ENCODE measurements at places on chromosomes 7 and 10.

DNA sequence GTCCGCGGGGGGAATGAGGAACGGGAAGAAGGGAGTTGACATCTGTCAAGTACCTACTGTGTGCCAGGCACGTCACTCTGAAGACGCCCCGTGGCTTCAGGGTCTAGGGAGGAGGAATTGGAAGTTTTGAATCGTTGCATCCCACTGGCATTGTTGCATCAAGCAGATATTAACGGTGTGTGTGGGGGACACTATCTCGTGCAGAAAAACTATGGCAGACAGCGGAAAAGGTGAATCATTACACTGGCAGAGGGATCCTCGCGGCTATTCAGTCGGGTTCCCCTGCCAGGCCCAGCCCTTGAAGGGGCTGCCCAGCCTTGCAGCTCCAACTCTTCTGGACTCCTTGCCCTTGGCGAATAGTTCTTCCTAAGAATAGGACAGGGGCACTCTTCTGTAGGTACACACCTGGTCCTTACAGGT, 1.0 kb upstream of the KIAA1549 start:
- DNase-seq: no peak

- DNase-seq: no peak
These were observed 43.4 kb downstream of the RGS10 start for GRCh38 chr10:119498889-119499676.

GRCh38 chr7:138324941-138325340, 135.1 kb upstream of the TRIM24 start:
- no peak for DNase-seq

- no peak for DNase-seq
These were observed 84.9 kb downstream of the CAMK1D start for GRCh38 chr10:12434277-12434676.

- DNase-seq: no peak
These were observed 227.5 kb upstream of the CHRM2 start for GRCh38 chr7:136640977-136641376.

Measured in umbilical cord (tissue), 2 donors.